ENCODE measurements at places on chromosomes 2 and 18.

DNA sequence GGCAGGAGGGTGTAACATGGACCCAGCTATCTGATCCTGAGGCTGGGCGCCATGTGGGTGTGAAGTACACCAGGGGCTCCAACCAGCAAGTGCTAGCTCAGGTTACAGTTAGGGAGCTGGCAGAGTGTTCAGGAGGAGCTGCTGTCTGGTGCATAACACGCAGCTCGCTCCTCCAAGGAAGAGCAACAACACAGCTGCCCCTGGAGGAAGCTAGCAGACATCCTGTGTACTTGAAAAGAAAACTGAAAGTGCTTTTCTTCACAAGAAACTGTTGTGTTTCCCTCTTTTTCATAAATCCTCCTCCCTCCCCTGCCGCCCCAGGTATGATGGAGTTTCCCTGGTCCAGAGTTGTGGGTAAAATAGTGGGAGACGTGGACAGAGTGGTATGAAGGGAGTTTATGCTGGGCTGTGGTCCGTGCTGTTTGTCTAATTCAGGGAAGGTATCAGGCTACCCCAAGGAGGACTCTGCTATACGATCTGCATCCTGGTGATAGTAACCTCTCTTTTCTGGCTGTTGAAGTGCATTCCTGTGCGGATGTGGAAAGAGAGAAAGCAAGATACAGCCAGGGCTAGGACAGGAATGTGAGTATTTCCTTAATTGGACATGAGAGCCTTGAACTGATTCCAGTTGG lies 6.1 kb upstream of the LBH start:
- DNase-seq, result peak; percentile 74

GRCh38 chr2:18763338-18763737 lies 174.0 kb upstream of the NT5C1B start:
- no peak for DNase-seq

GRCh38 chr18:25284861-25285550 lies 67.0 kb downstream of the ZNF521 start:
- no peak for DNase-seq

- DNase-seq, result no peak
Measured at GRCh38 chr2:216082117-216082711, 495 bp downstream of the TMEM169 start.

GRCh38 chr2:45439788-45440773 lies 171.0 kb downstream of the SRBD1 start:
- no peak for DNase-seq

DNA sequence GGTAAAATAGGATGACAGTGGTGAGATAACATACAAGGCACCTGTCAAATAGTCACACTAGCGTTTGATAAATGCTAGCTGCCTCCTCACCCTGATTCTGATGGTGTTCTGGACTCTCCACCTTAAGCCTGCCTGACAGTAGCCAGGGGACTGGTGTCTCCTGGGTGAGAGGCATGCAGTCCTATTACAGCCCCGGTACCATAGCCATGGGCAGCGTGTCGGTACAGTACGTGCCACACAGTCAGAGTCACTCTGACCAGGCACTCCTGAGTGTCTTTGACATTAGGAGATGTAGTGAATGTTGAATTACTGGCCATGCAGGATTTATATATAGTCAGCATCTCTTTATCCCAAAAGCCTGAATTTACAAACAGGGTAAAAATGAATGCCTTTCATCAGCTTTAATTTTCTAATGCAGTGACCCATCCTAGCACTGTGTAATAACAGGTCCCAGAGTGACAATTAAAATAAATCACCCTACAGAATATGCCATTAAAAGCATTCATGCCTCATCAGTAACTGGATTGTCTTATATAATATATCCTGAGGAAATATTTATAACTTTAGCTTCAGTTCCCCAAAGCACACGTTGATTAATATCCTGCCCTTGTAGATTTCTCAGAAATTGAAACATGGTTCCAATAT lies 760.3 kb upstream of the SOX11 start:
- no peak for DNase-seq

- DNase-seq, result no peak
Measured at GRCh38 chr2:64218137-64218802, 74.0 kb upstream of the PELI1 start.

- no peak for DNase-seq
Measured at GRCh38 chr2:206792645-206793044, 27.2 kb downstream of the FASTKD2 start.

DNA sequence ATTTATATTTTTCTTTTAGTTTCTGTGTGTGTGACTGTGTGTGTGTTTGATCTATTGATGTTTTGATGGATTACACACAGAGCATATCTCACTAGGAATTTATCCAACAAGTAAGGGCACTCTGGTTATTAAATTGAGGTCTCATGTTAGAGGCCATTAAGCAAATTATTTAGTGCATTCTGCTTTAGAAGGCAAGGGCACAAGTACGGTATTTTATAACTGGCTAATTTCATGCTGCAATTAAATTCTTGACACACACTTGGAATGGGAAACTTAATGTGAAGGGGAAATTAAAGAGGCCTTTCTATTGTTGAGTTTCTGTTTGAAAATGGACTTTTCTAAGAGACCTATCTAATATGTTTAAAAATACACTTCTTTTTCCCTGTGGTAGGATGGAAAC lies 25.8 kb downstream of the NYAP2 start:
- DNase-seq, result no peak

DNA sequence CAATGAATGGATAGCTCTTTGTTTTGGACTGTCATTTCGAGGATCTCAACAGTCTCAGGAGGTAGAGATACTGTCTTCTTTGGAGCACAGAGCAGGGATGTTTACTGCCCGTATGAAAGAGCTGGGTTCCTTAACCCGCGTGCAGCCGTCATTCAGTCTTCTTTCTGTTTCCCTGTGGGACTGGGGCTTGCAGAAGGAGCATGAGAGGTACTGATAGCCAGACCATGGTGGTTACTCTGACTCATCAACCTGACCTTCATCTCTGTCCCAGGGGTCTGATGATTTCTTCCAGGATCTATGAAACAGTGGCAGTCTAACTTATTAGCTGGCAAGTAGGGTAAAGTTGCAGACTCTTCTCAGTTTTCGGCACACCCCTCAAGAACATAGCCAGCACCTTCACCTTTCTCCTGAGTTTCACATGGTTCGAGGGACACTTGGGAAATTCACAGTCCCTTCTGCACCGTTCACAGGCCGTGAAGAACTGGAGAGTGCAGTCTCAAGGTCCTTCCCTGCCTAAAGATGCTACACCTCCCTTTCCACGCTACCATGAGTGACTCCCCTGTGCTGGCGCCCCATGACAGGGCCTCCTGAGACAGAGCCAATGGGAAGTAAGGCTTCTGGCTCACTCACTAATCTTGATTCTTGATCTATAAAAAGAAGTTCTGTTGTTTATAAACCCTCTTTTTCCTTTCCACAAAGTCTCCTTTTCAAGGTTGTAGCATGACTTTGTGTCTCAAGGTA lies 226.2 kb downstream of the MC4R start:
- no peak for DNase-seq

DNA sequence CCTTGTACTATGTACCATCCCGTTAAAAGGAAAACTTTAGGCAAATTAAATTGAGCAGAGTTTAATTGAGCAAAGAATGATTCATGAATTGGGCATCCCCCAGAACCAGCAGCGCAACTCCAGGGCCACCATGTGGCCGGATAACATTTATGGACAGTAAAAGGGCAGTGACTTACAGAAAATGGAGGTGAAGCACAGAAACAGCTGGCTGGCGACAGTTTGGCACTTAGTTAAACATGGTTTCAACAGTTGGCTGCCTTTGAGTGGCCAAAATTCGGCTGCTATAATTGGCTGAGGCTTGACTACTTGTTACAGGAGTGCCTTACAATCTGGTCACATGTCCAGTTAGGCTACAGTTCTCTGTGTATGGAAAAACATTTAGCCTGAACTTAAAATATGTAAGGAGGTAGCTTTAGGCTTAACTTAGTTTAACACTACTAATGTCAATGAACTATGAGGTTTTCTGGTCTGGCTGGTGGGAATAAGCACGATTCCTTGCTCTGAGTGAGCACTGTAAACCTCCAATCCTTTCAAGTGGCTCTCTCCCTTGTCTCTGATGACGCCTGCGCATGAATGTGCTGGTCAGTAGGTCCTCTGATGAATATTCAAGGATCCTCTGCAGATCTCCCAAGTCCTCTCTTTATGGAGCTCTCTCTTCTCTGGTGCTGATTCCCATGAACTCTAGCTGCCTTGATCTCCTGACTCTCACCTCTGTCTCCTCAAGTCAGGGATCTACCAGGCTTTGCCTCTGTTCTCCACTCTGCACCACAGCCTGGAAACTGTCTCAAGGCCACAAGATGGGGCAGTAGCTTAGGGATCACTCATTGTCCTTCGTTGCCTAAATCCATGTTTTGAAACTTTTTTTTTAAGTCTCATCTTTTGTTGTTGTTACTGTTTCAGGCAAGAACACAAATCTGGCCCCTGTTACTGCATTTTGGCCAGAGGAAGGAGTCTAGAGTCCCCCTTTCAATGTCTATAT lies 24.4 kb upstream of the RAB31 start:
- DNase-seq, result no peak

DNA sequence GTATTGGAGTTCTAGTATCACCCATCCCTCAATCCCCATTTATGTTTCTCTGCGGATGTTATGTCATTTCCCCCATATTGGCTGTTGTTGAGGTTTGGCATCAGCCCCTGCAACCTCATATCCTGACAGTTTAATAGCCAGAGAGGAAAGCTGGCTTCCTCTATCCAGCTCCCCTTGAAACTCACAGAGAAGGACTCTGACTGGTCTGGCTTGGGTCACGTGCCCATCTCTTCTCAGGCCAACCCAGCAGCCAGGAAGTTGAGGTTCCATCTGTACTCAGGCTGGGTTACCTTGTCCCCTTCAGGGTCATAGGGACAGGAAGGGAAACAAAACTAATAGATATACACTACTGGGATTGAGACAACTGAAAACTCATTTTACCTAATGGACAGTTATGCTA lies 148.0 kb upstream of the SLC14A2 start:
- DNase-seq, result no peak

DNA sequence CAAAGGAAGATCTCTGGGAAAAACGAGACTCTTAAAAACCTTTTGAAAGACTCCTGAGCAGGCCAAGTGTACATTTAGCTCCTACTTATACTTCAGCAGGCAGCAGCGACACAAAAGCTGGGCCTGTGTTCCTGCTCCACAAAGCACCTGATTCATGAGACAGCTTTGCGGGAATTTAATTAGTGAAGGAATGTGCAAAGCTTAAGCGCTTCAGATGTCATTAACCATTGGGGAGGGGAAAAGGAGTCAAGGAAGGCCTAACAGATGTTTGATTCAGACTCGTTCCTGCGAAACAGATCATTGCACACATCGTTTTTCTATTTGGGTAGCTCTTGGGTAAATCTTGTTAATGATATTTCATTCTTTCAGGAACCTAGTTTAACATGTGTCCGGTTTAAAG lies 125.9 kb downstream of the MAIP1 start:
- DNase-seq, result no peak

- DNase-seq, result no peak
Measured at GRCh38 chr18:36264283-36264682, 33.2 kb upstream of the FHOD3 start.

DNA sequence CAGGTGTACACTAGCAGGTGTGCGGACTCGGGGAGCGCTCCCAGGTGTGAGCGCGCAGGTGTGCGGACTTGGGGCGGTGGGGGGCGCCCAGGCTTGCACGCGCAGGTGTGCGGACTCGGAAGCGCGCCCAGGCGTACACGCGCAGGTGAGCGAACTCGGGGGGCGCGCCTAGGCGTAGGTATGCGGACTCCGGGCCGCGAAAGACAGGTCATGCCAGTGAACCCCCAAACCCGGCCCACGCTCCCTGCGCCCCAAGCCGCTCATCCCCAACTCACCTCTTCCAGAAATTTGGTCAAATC lies 342 bp downstream of the CYB5A start:
- DNase-seq, result no peak

- no peak for DNase-seq
Measured at GRCh38 chr18:37532917-37533316, 32.7 kb downstream of the CELF4 start.

DNA sequence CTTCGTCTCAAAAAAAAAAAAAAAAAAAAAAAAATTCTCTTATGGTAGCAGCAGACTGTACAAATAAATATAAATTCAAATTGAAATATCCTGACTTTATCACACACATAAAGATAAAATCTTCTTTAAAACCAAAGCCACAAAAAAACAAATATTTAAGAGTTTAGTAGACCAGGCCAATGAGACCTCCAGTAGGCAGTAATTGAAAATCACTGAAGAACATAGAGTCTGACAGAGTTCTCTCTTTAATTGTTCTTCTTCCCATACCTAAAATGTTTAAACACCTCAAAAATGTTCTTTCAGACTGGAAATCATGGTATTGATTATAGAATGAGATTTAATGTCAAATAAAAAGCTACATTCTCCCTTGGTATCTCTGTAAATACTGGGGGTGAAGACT lies 20.8 kb downstream of the PRPF40A start:
- no peak for DNase-seq

GRCh38 chr2:10282611-10283105 lies 20.0 kb upstream of the HPCAL1 start:
- DNase-seq, result no peak

GRCh38 chr2:175734686-175735085 lies 267.4 kb downstream of the LNPK start:
- DNase-seq, result no peak

- no peak for DNase-seq
Measured at GRCh38 chr2:111042261-111042660, 78.5 kb upstream of the BCL2L11 start.

GRCh38 chr2:99624677-99625076 lies 134.9 kb upstream of the REV1 start:
- no peak for DNase-seq

DNA sequence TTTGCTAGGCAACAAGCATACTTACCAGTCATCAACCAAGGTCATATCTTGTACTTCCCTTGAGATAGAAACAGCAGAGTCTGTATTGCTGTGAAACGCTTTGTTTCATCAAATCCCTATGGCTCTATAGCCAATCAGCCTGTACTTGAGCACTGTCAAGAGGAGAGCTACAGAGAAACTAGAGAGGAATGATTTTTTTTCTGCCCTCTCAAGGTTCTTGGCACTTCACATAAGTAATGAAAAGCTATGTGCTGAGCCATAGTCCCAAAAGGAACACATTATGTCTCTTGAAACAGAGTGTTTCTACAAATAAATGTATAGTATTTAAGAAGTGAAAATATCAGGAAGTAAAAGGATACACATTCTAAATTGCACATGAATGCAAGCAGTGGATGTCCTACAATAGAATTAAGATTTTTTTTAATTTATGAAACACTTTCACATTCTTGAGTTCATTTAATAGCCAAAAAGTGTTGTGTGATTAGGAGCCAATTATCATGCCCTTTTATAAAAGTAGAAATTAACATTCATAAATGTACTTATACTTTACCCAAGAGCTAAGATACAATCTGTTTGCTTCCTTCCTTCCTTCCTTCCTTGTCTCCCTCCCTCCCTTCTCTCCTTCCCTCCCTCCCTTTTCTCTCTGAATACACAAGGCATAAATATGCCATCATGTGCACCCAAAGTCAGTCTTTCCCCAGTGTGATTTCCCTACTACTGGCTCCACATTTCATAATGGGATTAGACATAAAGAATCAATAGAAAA lies 131.8 kb downstream of the CSRNP3 start:
- DNase-seq, result no peak
